ENCODE measurements at places on chromosomes 1 and 21.
A peak's percentile ranks its signal among the peaks of the same experiment; 100 is the strongest.

- DNase-seq, result peak; percentile 83
Observed at GRCh38 chr1:63674238-63674864, 81.1 kb downstream of the PGM1 start.

GRCh38 chr1:60751306-60751705 is 331.1 kb upstream of the NFIA start:
- DNase-seq, result no peak

GRCh38 chr1:30027247-30027646 is 696.1 kb downstream of the MATN1 start:
- DNase-seq, result no peak

DNA sequence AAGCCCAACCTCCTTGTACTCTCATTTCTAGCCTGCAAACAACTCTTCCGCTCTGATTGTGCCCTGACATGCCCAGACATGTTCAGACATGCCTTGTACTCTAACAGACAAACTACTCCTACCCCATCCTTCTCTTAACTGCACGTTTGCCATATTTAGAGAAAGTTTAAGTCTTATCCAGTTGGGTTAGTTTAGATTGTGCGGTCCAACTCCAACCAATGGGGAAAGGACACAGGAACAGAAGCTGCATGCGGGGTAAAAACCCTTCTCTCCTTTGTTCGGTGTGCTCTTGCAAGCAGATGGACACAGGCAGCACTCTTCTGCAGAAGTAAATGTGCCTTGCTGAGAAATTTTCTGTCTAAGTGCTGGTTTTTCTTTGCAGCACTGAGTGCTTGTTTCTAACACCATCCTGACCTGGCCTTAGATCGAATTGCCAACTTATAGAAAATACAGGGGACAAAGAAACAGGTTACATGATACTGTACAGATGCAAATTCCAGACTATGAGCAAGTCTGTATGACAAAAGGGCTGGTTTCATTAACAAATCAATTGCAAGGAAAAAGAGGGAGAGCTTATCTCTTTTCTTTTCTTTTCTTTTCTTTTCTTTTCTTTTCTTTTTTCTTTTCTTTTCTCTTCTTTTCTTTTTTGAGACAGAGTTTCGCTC is 35.8 kb upstream of the IFNGR2 start:
- DNase-seq, result peak; percentile 36

DNA sequence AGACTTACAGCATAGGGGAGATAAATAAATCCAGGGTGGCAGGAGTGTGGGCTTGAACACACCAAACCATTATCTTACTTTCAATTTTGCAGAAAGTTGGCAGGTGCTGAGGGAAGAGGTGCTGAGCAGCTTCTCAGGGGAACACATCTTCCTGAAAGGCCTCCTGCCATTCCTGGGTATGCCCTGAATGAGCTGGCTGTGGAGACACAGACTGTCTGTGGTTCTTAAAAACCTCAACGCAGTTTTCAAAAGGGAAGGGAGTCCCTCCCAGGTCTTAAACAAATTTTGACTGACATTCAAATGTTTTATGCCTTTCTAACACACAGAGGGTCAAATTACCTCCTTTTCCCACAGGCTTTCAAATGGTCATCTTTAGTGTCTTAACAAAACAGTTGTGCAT is 166.9 kb downstream of the TNFSF18 start:
- no peak for DNase-seq

GRCh38 chr1:116298746-116299145 is 74.3 kb upstream of the ATP1A1 start:
- DNase-seq, result no peak

DNA sequence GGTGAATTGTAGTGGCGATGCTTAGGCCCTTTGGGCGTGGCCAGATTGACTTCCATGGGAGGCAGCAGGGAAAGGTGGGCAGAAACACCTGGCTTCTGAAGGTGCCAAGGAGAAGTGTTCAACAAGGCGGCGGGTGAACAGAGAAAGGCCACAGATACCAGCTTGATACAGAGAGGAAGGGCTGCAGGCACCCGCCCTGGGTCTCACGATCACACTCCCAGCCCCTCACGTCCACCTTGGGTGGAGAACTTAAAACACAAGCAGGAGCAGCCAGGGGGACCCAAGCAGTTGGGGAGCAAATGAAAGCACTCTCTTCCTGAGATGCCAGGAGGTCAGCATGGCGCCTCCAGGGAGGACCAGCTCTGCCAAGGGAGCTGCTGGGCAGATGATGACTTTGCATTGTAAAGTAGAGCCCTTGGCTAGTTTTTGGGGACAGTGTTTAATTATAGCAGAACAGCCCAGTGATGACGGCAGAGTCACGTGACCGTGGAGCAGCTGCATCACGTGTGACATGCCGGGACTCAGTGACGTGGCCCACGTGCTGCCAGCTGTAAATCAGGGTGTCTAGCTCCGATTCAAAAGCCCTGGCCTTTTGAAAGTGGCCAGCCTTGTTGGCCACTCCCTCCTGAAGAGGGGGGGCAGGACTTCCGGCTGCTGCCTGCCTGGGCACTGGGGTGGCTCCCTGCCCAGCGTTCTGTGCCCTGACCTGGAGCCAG is 19.0 kb downstream of the SLC37A1 start:
- DNase-seq, result peak; percentile 43

DNA sequence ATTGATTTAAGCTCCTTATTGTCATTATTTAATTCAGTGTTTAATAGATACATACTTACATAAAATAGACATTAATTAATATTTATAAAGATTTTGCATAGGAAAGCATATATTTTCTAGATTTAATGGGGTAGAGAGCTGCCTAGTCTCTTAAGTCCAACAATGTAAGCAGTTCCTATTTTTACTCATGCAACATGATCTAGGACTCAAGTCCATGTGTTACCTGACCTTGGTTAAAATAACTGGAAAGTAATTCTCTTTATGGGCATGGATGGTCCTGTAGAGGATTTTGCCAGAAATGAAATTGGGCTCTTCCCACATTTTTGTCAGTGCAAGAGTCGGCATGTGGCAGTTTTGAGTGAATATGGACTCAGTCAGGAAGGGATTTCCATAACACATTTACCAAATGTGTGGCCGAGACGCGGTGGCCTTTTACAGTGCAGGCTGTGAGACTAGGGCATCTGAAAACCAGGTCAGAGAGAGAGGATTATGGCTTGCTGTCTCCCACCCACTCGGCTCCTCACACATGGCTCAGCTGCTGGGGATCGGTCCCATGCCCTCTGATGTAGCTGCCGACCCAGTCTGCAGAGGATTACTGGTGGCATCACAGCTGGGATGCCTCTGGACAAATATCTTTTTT is 6.2 kb upstream of the KIF1B start:
- DNase-seq, result no peak

DNA sequence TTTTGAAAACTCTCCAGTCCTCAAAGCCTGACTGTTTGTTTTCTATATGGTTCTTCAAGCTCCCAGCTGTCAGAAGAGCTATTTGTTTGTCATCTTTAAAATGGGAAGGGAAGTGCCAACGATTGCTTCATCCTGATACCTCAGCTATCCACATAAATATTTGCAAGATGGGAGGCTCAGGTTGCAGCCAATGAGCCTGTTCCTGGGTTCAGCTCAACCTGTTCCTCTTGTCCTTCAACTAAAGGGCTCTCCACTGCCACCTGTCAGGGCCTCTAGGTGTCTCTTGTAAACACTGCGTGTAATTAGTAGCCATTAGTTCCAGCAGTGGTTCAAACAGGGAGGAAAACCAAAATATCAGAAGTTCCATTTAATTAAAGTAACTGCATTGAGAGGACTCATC is 445.1 kb downstream of the AJAP1 start:
- peak; percentile 92 for DNase-seq

DNA sequence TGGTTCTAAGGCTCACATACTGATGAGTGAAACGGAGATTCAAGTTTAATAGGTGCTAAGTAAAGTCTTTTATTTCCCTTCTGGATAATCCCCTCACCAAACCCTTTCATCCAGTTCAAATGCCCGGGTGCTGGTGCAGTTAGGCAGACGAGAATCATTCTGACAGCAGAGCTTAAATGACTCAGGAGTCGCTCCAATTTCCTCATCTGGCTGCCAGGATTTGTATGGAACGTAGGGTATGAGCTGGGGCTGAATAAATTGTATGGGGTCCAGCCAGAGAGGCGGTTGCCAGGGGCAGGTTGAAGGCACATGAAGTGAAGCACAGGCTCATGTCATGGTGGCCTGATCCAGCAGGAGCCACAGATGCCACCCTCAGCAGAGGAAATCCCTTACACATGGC is 76.0 kb downstream of the PAPPA2 start:
- no peak for DNase-seq

GRCh38 chr1:246583448-246584185 is 17.4 kb downstream of the CNST start:
- DNase-seq, result peak; percentile 97

- DNase-seq, result no peak
Observed at GRCh38 chr1:67020304-67020703, 33.6 kb downstream of the SLC35D1 start.
